CMK (cell line): ENCODE measurements at places on chromosomes 3 and 15.

DNA sequence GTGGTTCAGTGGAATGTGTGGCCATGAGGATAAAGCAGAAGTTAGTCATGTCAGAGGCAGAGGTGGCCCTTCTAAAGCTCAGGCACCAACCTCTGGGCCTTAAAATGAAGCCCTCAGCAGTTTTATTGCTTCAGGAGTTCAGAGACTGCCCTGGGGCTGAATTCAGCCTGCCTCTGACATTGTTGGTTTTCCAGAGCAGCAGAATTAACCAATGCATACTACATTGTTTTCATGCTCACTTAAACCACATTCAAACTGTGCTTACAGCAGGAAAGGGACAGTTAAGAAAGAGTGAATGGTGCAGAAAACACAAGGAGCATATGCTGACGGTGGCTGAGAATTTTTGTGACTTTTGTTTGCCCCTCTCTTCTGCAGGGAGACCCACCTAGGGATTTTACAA is 320.2 kb downstream of the CHST2 start:
- DNase-seq = no peak

DNA sequence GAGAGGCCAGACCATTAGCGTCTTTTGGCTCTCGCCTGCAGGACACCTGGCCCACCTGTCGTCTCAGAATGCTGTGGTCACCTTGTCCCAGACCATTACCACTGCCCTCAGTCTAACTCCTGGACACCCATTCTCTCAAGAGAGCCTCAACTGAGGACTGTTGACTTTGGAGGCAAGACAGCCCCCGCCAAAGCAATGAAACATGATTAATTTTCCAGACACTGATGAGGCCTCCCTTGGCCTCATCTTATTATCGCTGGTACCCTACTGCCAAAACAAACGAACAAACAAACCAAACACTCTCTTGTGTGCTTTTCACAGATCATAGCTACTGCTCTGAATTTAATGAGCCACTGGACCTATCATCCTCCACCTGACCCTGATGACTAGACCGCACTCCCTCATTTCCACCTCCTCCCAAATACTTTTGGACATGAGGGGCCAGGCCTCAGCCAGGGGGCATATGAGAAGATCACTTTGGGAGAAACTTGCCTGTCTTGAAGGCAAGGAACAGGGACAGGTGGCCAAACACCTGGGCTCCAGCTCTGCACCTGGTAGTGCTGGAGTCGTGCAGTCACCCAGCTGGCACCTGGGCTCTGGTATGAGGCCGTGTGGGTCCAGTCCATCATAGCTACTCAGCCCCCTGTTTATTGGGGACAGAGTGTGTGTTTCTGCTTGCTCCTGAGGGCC is 27.6 kb downstream of the ALS2CL start:
- DNase-seq = no peak

- no peak for DNase-seq
These were observed 60.8 kb downstream of the SNRK start for GRCh38 chr3:43346978-43347749.

GRCh38 chr15:94297558-94297957 is 66.2 kb downstream of the MCTP2 start:
- DNase-seq = peak; percentile 77
